CD4-positive, alpha-beta T cell treated with Interleukin-1 beta for 1 hour (primary cell): ENCODE measurements at places on chromosomes 16 and 17.

DNA sequence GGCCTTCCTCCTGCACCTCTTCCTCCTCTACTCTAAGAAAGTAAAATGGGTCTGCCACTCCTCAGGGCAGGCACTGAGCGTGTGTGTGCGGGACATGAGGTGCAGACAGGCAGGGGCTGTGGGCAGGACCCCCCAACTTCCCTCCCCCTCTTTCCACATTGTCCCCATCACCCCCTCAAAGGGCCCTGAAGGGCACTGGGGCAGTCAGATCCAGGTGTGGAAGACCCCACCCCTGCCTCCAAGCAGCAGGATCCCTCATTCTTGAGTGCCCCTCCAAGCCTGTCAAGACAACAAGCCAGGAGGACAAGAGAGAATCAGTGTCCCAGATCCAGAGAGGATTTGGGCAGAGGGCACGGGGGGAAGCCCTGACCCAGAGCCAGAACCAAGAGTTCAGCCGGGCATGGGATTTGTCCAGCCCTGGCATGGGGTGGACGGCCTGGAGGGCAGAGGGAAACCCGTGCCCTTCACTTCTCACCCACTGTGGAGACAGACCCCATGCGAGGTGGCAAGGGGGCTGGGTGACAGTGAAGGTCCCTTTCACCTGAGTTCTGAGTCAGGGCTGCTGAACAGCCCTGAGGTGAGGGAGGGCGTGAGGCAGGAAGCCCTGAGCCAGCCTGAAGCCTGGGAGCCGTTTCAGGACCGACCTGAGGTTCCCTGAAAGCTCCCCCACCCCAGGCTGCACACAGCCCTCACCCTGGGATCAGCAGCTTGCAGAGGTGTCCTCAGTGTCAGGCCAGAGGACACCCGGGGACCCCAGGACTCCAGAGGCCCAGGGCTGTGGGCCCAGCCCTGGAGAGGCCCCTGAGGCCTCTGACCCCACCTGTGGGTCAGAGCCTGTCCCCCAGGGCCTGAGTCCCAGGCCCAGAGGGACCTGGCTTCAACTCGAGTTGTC is 45.8 kb downstream of the USP22 start:
- DNase-seq = no peak

DNA sequence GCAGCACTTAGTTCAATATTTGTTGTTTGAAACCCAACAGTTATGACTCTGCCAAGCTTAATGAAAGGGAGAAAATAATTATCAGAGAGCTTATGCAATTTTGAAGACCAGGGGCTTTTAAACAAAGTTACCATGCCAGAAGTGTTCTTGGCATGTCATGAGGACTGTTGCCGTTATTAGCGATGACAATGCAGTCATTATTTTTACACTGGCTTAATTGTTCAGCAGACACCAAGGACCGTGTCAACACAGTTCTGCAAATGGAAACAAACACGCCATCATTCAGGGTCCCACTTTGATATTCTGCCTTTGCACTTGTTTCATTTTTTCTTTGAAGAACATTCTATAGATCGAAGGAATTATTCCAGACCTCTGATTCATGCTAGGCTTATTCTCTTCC is 518.5 kb downstream of the CDH13 start:
- no peak for DNase-seq

DNA sequence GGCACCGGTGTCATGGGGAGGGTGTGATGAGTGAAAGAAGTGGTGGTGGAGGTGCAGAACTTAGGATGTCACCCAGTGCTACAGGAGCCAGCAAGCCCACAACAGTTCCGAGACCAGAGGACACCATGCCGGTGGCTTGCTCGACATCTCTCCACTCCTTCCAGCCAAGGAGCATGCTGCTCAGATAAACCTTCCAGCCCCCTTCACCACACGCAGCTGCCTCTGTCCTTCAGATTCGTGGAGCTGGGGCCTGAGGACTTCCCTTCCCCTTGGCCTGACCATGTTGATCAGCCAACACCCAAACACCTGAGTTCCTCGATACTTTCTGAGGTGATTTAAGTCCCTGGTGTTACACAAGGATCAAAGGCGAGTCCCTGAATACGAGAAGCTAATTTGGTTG is 188.8 kb upstream of the FOXF1 start:
- no peak for DNase-seq

- DNase-seq = no peak
Measured at GRCh38 chr16:17230932-17231581, 239.7 kb downstream of the XYLT1 start.

DNA sequence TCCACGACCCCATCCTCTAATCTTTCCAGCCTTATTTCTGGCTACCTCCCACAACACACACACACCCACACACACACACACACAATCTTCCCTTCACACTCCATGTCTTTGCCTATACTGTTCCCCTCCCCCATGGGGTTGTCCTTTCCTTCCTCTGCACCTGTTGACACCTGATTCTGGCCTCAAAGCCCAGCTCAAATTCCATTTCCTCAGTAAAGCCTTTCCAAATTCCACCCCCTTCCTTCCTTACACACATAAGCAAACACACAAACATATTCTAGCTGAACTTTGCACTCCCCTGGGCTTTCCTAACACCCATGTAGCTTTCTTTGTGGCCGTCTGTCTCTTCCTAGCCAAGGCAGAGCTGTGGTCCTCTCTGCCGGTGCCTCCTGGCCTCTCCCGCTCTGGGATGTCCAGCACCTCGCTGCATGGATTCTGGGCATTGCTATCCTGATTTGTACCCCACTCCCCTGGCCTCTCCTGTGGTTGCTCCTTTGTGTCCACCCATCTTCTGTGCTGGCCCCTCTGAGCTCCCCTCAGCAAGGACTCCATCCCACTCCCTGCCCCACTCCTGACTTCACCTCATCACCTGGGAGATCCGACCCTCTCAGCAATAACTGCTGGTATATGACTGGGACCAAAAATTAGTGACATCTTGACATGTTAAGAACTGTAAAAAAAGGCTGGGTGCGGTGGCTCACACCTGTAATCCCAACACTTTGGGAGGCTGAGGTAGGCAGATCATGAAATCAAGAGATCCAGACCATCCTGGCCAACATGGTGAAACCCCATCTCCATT is 8.4 kb upstream of the SRCIN1 start:
- DNase-seq = no peak
